ENCODE measurements at places on chromosomes 12 and 14. TPM values are rescaled to one million over a fixed set of nuclear protein-coding genes. Genes with fewer than 3 reads are reported as not detected.

DNA sequence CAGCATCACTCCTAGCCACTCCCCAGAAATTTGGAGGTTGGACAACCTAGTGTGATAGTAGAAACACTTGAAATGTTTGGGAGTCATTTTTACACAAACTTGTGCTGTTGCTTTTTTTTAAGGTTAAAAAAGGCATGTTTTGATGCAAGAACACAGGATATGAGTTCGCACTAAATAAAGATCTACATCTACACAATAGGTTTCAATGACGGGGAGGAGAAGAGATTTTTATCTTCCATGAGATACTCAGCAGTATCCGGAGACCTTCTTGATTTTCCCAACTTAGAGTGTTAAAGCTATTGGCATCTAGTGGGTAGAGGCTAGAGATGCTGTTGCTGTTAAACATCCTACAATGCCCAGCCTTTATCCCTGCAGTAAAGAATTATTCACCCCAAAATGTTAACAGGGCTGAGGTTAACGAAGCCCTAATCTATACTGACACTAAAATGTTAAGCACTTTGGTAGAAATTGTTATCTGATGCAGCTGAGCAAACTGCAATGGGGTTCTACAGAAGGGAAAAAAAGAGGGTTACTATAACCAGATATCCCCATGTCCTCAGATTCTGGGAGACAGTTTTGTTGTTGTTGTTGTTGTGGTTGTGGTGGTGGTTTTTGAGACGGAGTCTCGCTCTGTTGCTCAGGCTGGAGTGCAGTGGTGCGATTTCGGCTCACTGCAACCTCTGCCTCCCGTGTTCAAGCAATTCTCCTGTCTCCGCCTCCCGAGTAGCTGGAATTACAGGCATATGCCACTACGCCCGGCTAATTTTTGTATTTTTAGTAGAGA, 14.0 kb upstream of the PCNX1 start:
- no peak for DNase-seq

GRCh38 chr14:79840103-79840502, 371.2 kb downstream of the DIO2 start:
- DNase-seq = no peak

DNA sequence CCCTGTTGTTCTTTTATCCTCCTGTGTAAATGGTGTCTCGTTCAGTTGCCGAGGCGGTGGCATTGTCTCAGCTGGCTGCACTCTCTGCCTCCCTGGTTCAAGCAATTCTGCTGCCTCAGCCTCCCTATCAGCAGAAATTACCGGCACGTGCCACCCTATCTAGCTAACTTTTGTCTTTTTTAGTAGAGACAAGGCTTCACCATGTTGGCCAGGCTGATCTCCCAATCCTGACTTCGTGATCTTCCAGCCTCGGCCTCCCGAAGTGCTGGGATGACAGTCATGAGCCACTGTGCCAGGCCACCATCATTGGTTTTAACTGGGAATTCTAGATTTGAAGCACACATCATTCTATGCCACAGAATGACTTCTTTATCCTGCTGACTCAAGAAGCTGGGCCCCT, 175.3 kb upstream of the ALG10B start:
- no peak for DNase-seq

DNA sequence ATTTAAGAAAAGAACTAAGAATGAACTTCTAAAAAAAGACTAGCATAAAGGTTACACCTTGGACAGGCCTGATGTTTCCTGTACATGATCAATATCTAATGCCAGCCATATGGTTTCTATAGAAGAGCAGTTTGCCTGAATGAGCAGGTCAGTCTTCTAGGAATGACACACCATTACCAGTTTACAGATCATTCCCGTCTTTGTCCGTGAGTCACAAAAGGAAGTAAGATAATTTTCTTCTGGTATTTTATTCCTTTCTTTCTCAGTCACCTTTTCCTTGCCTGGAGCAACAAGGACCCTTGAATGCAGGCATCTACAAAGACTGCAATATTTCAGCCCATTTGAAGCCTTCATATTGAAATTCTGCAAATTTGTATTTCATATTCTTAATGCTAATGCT, 44.6 kb upstream of the CNTN1 start:
- no peak for DNase-seq

- no peak for DNase-seq
These were observed 83.2 kb downstream of the ITPR2 start for GRCh38 chr12:26749781-26750180.

- DNase-seq = no peak
These were observed 64.4 kb downstream of the ARF6 start for GRCh38 chr14:49957089-49957852.

TAS2R46 gene
- 0.28 TPM for polyA plus RNA-seq

GRCh38 chr12:42766026-42766425, 176.5 kb upstream of the PRICKLE1 start:
- no peak for DNase-seq

DNA sequence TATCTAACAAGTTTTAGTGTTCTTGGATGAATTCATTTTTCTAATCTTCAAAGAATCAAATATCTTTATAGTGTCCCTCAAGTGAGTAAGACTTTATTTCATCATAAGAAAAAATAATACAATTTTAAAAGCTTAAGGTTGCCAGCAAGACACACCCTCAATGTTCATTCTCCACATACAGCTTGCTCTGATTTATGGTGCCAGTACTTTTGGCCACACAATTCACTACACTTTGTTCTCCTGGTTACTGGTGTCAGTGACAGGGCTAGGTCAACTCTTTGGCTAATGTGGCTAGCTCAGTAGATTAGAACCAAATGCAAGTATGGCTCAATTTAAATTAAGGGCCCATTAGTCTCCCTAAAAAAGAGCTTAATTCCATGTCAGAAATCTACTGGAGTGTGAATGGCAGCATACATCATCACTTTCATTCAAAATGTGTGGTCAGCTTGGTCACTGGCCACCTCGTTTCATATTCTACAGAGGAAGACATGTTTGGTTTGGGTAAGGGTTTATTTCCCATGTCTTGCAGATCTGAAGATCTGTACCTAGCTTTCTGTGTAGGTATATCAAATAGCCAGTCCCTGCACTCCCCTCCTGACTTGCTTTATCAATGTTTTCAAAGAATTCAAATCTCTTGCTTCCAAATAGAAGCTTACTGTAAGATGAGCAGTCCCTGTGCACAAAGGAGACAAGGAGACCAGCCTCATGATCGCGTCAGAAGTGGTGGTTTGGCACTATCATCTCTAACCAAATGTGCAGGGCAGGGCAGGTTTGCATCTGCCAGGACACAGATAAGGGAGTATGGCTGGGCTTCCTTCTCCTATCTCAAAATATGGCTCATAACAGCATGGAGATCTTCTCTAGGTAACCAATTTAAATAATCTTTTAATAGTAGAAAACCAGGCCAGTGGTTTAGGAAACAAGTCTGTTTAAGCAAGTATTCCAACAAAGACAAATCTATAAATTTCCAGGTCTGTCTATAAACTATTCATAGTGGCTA, 31.3 kb downstream of the HECTD4 start:
- no peak for DNase-seq

- DNase-seq = peak; percentile 22
These were observed 29.1 kb downstream of the APPL2 start for GRCh38 chr12:105206686-105207374.

GRCh38 chr14:61150851-61151250, 130.3 kb downstream of the TMEM30B start:
- DNase-seq = no peak

GRCh38 chr14:32633224-32633859, 304.2 kb downstream of the AKAP6 start:
- DNase-seq = no peak

CLEC4E gene
- not detected for polyA plus RNA-seq

DNA sequence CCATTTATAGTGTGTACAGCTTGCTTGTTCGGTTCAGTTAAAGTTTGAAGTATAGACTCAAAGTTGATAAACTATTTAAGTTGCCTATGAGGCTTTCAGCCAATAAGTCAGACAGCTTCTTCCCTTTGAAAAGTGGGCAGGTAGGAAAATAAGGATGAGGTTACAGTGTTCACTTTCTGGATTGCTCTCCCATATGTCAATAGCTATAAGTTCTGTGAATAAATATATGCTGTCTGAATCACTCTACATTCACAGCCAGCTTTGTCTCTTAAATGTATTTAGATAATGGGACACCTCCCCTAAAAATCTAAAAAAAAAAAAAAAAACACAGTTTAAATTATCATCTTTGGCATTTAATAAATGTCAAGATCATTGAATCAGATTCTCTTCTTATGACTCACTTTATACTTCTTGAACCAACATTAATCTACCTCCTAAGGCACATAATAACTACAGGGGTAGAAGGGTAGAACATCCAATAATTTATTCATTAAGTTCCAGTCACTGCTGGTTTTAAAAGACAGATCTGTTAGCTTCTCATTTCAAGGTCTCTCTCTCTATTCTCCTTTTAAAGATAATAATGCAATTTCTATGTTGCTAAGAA, 126.4 kb upstream of the PCED1B start:
- DNase-seq = no peak

DNA sequence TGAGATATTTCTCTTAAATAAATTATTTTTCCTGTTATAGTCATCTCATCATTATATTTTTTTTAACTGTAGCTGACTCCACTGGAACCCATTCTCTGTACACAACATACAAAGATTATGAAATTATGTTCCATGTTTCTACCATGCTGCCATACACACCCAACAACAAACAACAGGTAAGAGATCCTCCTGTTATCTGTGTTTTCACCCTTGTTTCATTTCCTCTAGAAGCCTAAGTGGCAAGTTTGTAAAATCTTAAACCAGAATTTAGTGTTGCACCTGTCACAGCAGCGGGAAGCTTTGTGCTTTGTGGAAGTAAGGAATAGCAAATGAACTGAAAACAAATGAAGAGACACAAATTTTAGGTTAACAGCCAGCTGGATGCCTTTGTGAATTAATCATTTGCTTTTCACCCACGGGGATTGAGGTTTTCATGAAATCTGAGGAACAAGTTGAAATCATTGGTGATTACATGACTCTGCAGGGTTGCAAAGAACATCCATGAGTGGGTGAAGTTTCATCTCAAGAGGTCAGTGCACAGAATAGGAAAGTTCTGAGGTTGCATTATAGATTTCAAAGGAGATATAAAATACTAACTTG, 273.9 kb upstream of the RGS6 start:
- DNase-seq = no peak

DNA sequence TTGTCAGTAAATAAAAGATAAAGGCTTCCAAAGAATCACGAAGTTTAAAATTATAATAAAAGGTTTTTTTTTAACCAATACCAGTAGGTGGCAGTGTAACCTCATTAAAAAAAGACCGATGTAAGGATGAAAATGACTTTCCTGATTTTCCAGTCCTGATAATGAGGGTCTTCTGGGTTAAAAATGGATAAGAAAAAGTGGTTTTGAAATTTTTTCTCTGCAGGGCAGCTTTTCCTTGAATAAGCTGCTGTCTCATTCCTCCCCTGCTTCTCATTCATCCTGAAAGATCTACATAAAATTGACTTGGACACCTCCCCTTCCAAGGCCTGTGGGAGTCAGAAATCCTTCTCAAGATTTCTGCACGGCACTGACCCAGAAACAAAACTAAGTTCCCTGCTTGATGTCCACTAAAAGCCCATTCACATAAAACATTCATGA, 58.9 kb upstream of the FBXO33 start:
- DNase-seq = peak; percentile 46

- DNase-seq = no peak
These were observed 45.2 kb downstream of the RDH12 start for GRCh38 chr14:67746927-67747326.

GRCh38 chr12:122747224-122748135, 5.1 kb upstream of the DENR start:
- no peak for DNase-seq

RNASE1 gene
- polyA plus RNA-seq = 161 TPM

RNU4-1 gene
- not detected for polyA plus RNA-seq

- DNase-seq = no peak
These were observed 37.5 kb downstream of the RPGRIP1 start for GRCh38 chr14:21317398-21317797.

RNASE7 gene
- not detected for polyA plus RNA-seq

- DNase-seq = no peak
These were observed 12.3 kb upstream of the GLT1D1 start for GRCh38 chr12:128840862-128841468.

SERPINA5 gene
- polyA plus RNA-seq = not detected

DNA sequence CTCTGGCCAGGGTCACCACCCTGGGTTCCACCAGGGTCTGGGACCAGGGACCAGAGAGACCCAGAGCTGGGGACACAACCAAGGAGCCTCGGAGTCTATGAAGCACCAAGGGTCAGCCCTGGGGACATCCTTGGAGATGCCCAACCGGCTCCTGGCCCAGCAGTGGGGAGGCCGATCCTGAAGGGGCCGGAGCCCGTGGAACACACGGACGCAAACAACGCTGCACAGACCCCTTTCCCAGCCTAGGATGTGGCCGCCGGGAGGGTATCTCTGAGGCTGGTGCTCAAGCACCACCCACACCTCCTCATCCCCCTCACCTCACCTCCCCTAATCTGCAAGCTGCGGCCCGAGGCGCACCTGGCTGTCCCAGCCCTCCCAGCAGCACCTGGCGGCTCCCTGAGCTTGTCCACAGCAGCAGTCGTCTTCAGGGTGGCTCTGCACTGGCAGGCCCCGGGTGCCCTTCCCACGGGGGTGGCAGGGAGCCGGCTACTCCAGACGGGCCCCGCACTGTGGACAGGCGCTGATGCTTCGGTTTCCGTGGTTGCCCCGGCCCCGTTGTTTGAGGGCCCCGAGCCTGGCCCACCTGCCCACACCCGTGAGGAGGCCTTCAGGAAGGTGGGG, 146.8 kb upstream of the C14orf180 start:
- no peak for DNase-seq

DNA sequence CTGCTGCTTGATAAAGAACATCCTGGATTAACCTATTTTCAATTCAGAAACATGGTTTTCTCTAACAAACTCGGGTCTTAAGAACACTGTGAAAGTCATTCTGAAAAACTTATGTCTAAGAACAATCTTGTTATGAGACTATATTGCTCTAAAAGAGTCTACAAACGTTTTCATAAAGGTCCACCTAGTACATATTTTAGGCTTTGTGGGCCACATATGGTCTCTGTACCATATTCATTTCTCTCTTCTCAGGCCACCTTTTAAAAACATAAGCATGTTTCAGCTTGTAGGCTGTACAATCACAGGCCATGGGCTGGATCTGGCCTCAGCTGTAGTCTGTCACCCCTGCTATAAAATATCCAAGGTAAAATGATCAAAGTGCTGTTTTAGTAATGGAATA, 39.9 kb downstream of the PPP4R3A start:
- DNase-seq = no peak

OASL gene
- not detected for polyA plus RNA-seq

PTPRO gene
- polyA plus RNA-seq = 12.0 TPM

MYO1H gene
- 0.28 TPM for polyA plus RNA-seq

DNA sequence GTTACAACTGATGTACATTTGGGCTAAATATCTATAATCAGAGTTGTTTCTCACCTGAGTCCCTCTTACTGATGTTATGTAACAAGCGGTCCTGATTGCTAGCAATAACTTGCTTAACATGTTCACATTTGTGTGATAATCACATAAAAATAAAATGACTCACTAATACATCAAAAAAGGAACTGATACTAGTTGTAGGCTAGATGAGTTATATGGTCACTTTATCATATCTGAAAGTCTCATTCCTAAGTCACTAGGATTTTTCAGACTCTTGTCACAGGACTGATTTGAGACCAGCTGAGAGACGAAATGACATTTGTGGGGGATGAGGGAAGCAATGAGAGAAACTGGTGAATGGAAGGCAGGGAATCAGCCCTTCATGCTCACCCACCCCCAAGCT, 34.3 kb downstream of the NKX2-1 start:
- no peak for DNase-seq

GRCh38 chr12:50051101-50051806, 6.1 kb upstream of the ASIC1 start:
- DNase-seq = no peak

Data from muscle of arm (tissue), 14 donors.